ENCODE measurements at places on chromosomes 7 and 10.

- no peak for DNase-seq
Observed at GRCh38 chr7:46781901-46782439, 799.9 kb downstream of the TNS3 start.

DNA sequence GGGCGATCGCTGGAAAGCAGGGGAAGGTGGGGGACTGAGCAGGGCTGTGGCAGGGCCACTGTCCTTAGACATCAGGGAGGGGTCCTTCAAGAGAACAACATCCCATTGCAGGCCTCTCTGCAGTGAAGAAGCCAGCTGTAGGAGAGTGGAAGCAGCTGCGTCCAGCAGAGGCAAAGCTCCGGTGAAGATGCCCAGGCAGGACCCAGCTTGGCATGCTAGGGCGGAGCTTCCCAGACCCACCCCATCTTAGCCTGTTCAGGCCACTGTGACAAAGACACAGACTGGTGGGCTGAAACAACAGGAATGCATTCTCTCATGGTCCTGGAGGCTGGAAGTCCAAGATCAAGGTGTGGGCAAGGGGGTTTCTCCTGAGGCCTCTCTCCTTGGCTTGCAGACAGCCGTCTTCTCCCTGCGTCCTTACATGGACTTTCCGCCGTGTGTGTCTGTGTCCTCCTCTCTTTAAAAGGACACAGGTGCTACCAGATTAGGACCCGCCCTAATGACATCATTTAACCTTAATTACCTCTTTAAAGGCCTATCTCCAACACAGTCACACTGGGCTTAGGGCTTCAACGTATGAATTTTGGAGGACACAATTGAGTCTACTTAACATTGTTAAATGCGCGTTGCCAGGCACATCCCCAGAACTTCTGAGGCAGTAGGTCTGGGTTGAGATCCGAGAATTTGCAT, 178.1 kb upstream of the GRB10 start:
- no peak for DNase-seq

GRCh38 chr10:75091146-75091545, 20.3 kb upstream of the SAMD8 start:
- DNase-seq: no peak

DNA sequence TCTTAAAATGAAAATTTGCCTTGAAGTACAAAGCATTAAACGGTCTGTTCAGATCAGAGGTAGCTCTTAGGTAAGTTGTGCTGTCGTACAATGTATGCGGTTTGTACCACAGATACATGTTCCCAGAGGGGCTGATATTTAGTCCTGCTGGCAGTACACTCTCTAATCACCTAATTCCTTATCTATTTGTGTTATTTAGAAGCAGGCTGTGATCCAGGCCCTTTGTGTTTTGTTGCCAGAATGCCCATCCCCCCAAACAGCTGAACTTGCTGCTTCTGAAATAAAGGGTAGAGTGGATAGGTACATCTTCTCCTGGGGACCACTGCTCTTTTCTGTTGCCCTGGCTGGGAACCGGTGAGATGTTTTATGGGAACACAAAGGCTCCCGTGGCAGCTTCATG, 84.5 kb downstream of the SND1 start:
- no peak for DNase-seq

- no peak for DNase-seq
Observed at GRCh38 chr7:107779647-107780099, 23.4 kb downstream of the SLC26A3 start.

DNA sequence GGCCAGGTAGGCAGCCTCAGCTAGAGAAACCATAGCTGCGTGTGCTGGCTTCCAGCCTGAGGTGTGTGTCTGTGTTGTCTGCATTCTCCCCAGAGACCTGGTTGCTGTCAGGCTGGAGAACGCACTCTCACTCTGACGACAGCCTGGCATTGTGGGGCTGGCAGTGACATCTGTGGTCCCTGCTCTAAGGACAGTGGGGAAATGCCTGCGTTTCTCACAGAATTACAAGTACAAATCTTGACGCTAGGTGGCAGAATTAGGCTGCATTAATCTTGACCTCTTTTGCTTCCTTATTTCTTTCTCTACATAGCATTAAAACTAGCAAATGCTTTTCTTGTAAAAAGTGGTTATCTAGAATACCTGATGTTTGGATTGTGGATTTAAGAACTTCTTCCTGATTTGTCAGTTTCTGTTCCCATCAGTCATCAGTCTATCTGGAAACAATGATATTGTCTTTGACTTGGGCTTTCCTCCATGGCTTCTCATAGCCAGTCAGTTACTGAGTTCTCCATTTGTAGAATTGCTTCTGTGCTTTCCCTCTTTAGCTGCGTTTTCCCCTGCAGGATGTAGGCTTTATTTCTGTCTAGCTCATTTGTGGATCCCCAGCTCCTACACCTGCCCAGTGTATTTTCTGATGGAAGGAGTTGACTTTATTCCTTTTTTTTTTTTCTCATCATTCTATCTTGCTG, 86.0 kb downstream of the FANK1 start:
- peak; percentile 73 for DNase-seq

DNA sequence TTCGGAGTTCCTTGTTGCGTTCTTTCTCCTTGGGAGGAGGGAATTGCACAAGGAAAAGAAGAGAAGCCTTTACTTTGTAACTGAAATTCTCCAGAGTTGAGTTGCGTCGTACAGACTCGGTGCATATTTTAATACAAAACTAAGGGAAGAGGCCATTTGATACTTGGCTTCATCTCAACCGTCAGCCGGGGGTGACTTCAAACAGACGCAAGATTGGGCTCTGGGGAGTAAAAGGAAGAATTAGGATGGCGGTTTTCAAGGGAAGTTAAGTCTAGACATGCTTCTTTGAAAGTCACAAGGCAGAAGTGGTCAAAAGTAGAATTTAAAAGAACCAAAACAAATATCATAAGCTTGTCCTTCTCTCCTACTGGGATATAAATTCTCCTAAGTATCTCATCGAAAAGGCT, 1.6 kb downstream of the PRR15 start:
- DNase-seq: no peak

- DNase-seq: no peak
Observed at GRCh38 chr7:73573791-73574190, 4.6 kb downstream of the TBL2 start.

DNA sequence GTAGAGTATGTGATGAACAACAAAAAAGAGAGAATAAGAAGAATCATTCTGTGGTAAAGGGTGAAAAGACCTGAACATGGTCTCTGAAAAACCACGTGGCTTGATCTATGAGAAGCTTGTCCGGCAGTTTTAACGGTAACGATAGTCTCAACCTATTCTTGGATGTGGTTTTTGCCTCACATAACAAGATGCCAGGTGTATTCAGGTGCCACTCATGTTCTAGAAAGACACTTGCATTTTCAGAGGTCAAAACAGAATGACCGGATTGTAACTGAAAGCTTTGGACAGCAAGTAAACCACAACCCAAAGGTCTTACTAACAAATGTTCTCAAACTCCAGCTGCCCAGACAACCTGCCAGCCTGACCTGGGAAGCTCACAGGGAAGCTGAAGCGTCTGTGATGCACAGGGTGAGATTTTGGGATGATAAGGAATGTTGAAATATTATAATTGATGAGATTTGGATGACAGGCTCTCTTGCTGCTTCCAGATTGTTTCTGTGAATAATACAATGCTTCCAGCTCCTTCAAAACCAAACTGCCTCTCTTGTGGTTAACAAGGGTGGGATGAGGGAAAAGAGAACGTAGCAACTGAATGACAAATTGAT, 137.4 kb upstream of the GRB10 start:
- DNase-seq: no peak

DNA sequence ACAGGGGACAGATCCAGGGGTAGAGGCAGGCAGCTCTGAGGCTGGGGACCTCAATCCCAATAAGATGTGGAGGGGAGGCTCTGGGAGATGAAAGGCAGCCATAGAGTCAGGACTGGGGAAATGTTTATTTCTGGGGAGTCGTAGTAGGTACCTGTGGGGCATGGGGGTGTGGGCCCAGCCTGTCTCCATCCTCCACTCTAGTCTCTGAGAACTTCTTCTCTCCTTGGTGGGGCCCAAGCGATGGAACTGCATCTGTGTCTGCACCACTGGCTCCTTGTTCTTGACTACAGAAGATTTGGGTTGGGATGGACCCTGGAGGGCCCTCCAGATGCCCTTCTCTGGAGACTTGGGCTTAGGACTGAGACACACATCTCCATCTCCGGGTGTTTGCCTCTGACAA, 953.9 kb upstream of the ZNF722 start:
- DNase-seq: no peak

DNA sequence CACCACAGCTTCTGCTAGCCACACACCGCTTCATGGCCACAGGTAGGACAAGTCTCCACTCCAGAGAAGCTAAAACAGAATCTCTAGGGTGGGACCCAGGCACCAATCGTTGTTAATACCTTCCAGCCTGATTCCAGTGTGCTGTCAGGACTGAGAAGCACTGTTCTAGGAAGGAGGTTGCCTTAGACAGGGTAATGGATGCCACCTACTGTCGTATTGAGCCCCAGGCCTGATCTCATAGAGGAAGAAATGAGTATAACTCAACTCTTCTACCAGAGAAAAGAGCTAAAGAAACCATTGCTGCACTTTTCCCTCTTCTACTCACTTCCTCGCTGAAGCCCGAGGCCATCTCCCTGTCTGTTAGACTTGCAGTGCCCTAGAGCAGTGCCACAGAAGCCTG, 31.8 kb downstream of the CNNM1 start:
- no peak for DNase-seq

- no peak for DNase-seq
Observed at GRCh38 chr7:101278461-101279292, 33.8 kb upstream of the FIS1 start.

DNA sequence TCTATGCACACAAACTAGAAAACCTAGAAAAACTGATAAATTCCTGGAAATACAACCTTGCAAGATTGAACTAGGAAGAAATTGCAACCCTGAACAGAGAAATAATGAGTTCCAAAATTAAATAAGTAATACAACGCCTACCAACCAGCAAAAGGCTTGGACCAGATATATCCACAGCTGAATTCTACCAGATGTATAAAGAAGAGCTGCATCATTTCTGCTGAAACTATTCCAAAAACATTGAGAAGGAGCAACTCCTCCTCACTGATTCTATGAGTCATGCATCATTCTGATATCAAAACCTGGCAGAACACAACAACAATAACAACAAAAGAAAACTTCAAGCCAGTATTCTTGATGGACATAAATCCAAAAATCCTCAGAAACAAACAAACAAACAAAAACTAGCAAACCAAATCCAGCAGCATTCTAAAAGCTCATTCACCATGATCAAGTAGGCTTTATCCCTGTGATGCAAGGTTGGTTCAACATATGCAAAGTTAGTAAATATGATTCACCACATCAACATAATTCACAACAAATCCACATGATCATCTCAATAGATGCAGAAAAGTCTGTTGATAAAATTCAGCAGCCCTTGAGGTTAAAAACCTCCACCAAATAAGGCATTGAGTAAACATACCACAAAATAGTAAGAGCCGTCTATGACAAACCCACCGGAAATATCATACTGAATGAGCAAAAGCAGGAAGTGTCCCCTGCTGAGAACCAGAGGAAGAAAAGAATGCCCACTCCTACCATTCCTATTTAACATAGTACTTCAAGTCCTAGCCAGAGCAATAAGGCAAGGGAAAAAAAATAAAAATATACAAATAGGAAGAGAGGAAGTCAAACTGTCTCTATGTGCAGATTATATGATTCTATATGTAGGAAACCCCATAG, 98.2 kb downstream of the PCDH15 start:
- DNase-seq: no peak

GRCh38 chr7:129550693-129551360, 48.5 kb downstream of the SMKR1 start:
- DNase-seq: no peak

DNA sequence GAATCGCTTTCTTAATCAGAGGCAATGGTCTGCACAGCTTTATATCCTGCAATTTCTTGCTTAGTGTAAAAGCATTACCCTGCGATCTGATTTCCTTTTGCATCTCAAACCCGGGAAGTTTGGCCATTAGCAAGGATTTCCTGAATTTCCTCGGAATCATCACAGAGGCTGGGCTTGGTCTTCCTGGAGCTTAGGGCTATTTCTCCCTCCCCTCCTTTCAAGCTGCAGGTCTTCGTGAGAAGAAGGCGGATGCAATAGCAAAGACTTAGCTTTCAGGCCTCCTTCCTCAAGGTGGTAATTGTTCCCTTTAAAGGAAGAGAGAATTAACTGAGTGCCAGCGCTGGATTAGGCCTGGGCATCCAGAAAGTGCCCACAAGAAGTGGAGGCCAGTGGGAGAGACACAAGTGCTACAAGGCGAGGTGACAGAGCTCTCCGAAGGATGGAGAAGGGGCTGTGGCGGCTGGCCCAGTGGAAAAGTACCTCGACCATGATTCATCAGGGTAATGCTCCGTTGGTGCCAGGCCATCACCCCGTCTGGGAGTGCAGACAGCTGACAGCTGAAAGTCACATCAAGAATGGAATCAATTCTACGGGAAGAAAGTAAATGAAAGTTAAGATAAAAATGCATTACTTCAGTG, 4.0 kb upstream of the ARMS2 start:
- DNase-seq: no peak

DNA sequence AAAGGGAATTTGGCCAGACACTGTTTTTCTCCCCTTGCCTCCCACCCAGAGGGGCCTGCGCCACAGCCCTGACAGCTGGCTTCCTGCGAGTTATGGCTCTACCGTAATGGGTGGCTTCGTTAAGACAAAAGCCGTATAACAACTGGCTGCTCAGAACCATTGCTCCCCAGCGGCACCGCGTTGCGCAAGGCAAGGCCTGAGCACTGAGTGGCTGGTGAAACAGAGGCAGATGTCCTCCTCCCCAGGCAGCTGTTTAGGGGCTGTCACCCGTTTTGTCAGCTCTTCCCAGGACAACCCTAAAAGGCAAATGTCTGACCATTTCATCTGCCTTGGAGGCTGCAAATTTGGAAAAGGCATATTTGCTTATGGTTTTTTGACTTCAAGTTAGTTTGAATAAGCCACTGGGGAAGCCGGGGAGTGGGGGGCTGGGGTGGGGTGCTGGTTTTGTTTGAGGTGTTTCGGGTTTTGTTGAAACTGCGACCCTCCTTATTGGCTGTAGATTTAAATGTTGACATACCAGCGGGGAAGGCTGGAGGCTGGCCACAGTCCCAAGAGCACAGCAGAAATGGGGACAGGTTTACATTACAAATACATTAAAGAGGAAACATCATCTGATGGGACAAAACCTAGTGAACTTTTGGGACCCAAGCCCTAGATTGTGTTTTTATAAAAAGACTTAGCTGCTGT, 681 bp upstream of the SPOCK2 start:
- DNase-seq: no peak
